ENCODE measurements at places on chromosomes 1 and 21.

- DNase-seq, result no peak
Measured at GRCh38 chr21:39182484-39183271, 573 bp downstream of the PSMG1 start.

DNA sequence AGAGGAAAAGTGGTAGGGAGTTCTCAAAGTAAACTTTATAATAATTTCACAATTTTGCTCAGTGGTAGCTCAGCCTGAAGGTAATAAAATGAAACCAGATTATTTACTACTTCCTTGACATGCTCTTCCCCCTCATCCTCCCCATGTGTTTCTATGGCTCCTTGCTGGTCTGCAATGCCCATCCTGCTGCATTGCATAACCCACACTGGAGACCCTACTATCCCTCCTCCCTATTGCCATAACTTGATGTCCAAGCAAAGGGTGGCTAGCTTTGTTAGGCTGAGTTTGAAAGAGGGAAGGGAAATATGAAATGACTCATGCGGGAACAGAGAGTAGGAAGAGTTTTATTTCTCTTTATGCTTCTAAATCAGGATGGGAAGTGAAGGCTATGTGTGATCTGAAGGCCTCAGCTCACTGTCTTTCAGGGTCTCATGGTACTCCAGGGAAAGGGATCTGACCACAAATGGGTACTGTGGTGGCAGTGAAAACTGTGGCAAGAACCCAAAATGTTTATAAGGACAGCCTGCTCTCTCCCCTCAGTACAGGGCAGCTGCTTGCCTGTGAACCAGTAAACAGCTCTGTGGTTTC, 36.4 kb upstream of the HSD17B7 start:
- no peak for DNase-seq

DNA sequence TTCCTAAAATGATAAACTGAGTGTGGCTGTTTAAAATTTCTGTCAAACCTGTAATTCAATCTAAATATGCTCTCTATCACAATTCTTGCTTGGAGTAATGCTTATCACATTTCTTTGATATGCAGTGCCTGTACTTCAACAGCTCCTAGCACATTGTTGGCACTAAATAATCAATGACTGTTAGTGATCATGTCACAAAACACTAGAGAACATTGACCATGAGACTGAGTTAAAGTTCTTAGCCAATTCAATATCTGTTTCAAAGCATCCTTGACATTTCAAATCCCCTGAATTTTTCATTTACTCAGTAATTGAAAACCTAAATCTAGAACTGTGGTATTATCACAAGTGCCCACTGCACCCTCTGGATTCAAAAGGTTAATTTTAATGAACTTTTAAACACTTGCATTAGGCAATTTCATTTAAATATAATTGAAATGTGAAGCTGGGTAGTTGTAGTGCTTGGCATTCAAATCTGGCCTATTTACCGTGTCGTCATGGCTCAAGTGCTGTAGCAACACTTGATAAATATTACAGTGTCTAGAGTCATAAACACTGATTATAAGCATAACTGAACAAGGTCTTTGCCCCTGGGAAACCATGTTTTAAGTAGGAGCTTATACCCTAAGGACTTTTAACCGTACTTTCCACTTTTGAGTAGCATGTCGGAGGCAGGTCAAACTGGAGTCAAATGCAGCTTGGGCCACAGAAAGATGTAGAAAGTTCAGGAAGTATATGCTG, 143.6 kb downstream of the LRRC7 start:
- no peak for DNase-seq

- no peak for DNase-seq
Measured at GRCh38 chr21:44416193-44416592, 39.1 kb upstream of the LRRC3 start.

DNA sequence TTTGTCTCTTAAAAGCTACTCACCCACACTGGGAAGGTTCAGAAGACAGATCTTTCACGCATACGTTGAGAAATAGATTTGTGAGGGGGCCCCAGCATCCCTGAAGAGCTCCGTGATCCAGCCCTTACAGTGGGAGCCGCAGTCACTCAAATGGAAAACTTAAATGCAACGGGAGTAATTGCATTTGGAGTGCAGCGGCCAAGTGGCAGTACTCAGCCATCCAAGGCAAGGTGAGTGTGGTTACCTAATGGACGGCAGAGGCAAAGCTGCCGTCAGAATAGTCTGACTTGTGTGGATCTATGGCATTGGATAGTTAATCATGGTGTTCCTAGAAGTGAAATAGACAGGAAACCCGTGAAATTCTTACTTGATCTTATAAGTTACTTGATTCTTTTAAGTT, 5.1 kb downstream of the SPSB1 start:
- no peak for DNase-seq

- no peak for DNase-seq
Measured at GRCh38 chr1:235763962-235764361, 102.7 kb downstream of the LYST start.

GRCh38 chr1:55443175-55443915, 228.2 kb upstream of the USP24 start:
- DNase-seq, result peak; percentile 99

DNA sequence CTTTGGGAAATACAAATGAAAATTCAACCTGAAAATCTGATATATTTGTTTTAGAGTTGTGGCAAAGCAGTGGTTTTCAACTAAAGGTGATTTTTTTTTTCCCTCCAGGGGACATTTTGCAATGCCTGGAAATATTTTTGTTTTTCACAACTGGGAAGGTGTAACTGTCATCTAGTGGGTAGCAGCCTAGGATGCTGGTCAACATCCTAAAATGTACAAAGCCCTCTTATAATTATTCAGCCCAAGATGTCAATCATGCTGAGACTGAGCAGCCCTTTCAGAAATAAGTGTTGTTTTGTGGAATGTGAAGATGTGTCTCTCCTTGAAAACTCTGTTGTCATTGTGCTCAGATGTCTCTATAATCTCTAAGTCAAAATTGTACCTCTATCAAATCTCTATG, 95.2 kb upstream of the NCAM2 start:
- no peak for DNase-seq

DNA sequence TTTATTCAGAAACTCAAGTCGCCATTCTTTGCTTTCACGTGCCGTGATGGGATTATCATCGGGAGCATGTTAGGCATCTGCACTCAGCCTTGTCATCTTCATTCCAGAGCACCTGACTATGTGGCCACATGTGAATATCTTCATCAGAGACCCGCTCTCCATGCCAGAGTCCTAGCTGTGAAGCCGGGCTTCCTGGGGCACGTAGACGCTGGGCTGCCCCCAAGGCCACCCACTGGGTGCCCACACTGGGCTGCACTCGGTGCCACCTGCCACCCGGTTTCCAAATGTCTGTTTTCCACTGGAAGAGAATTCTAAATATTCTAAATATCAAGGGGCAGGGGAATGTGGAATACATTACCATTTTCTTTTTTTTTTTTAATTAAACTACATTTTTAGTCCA, 43.8 kb downstream of the SLC37A1 start:
- DNase-seq, result no peak

DNA sequence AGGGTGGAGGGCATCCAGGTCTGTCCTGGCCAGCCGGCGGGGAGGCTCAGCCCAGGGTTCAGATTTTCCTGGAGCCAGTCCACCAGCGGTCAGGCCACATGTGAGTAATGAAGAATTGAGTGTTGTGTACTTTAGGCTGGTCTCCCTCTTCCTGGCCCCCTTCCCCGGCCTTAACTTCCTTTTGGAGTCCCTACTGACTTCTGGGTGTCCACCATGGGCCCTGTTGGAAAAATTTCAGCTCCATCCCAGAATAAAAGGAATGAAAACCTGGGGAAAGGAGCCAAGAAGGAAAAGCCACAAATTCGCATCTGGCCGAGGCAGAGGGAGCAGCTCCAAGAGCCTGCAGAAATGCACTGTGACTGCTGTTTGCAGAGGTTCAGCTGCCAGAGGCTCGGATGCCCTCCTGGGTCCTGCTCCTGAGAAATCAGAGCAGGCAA, 35.5 kb upstream of the HHAT start:
- DNase-seq, result peak; percentile 98

- no peak for DNase-seq
Measured at GRCh38 chr1:232521660-232522059, 108.3 kb downstream of the SIPA1L2 start.

- DNase-seq, result peak; percentile 26
Measured at GRCh38 chr1:114668784-114669561, 876 bp downstream of the DENND2C start.

DNA sequence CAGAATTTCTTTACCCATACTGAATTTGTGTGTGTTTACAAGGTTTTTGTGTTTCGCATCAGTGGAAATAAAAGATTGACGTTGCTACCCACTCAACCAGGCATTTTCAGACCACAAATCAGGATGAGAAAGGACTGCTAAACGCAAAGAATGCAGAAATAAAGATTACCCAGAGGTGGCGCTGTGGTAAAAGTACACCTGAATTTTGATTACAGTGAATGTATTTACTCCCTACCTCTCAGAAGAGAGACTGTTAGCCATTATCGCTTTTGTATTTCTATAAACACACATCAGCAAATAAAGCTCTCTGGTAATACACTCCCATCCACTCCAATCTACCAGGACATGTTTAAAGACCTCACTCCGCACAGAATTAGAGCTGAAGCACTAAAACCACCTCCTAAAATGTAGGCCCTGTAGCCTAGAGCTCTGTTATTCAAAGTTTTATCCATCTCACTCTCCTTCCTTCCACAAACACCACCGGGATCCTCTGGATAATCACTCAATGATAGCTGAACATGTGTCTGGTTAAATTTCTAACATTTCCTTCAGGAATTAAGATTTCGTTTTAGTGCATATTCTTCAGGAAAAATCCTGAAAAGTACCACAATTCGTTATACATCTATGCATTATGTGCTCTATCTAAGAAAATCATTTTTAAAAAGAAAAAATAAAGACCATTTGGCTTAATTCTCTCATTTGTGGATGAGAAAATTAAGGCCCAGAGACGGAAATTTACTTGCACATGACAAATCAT, 2.5 kb upstream of the LMO4 start:
- no peak for DNase-seq

DNA sequence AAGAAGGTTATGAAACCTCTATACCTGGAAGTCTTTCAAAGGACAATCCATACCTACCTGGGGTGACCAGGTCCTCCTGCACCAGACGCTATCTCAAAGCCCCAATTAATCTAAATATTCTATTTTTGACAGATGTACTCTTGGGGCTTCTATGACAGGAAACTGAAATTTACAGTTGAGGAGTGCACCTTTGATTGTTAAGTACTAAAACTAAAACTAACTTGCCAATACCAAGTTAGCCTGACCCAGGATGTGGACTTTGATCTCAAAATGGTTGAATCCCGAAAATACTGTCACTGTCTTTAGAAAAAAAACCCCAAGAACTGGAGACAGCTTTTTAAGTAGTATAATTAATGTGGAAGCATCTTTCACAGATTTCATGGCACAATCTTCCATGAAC, 162.4 kb downstream of the TTLL7 start:
- DNase-seq, result no peak

DNA sequence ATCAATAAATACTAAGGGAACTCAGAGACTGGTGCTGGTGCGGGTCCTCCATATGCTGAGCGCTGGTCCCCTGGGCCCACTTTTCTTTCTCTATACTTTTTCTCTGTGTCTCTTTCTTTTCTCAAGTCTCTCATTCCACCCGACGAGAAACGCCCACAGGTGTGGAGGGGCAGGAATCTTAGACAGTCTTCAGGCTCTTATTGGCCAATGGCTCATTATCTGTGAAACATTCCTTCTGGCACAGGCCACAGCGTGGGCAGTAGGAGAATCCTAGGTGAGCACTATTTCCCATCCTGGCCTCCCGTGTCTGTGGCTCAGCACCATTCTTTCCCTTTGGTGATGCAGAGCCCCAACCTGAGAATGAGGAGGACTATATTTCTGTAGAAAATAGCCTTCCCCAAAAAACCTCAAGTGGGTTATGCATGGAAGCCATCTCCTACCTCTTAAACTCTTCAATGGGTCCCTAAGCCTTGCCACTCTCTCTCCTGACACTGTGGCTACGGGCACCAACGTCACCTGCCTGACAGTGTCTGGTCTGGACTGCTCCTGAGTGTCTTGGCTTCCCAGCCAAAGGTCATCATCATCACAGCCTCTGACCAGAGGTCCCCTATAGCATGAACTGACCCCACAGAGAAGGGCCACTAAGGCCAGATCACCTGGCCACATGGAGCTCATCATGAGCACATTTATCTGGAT, 6.2 kb upstream of the SLAMF1 start:
- DNase-seq, result no peak

DNA sequence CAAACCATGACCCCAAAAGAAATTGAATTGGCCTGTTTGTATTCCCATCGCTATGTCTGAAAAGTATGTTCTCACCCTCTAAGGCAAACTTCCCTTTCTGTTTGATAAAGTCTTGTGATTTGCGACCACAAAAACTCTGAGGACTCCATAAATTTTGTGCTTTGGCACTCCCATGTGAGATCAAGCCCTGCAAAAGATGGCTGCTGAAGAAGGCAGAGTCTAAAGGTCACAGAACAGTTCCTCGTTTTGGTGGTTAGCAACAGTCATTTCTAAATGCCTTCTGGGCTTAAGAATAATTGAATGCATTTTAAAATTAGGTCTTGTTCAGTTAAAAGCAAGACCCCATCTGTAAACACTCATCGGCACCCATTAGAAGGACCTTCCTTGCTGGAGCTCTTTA, 441.6 kb downstream of the OMA1 start:
- DNase-seq, result no peak

GRCh38 chr1:193335806-193336428, 149.5 kb upstream of the B3GALT2 start:
- no peak for DNase-seq

DNA sequence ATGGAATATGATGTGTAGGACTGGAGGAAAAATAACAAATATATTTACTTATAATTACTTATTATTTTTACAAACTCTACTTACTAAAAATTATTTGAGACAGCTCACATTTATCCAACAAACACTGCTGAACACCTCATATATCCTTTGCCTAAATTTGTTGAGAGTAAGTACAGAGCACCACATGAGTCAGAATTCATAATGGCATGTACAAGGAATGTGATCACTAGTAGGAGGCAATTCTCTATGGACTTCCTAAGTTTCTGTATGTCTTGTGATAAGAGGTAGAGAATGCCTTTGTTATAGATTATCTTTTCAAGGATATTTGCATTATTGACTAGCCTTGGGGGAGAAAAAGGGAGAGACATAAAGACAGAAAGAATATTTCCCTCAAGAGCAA, 8.2 kb upstream of the ST6GALNAC3 start:
- no peak for DNase-seq

- no peak for DNase-seq
Measured at GRCh38 chr1:226541231-226541630, 7.3 kb upstream of the STUM start.

- DNase-seq, result no peak
Measured at GRCh38 chr1:188022661-188023060, 1193.9 kb downstream of the PLA2G4A start.

DNA sequence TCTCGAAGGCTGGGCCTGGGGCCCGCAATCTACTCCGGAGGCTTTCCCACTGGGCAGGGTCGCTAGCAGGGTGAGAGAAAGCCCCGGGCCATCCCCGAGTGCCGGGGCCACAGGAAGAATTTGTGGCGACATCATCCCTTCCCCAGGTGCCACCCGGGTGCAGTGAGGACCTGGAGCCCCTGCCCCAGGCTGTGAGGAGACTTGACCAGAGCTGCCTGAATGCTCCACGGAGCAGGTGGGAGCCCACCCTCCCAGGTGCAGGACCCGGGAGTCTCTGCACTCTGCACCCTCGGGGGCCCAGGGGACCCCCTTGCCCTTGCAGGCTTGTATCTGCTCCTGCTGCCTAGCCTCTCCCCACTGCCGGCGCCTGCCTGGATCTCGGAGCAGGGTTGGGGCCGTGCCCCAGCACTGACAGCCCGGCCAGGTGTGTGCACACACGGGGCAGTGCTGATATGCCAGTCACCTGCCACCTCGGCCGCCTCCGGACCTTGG, 67.5 kb upstream of the RGS7 start:
- DNase-seq, result no peak

Data from stromal cell of bone marrow (primary cell).